GM04504 (cell line): ENCODE measurements at places on chromosomes 12 and 14.

- no peak for DNase-seq
Measured at GRCh38 chr12:99453836-99454538, 193.6 kb upstream of the GARIN6 start.

- DNase-seq, result no peak
Measured at GRCh38 chr12:59444932-59445331, 150.9 kb upstream of the SLC16A7 start.

GRCh38 chr12:113422030-113422885 is at the start of gene SDSL:
TSS of gene SDSL (plus strand) at chr12:113422380. CDS start at chr12:113427983, 5,603 bp downstream.
- peak; percentile 63 for DNase-seq

GRCh38 chr14:50040401-50040775 is 76.0 kb downstream of the VCPKMT start:
- peak; percentile 49 for DNase-seq

GRCh38 chr12:130555221-130555620 is 160.9 kb downstream of the RIMBP2 start:
- DNase-seq, result no peak

GRCh38 chr12:21324551-21324950 is 10.2 kb downstream of the SLCO1A2 start:
- no peak for DNase-seq

DNA sequence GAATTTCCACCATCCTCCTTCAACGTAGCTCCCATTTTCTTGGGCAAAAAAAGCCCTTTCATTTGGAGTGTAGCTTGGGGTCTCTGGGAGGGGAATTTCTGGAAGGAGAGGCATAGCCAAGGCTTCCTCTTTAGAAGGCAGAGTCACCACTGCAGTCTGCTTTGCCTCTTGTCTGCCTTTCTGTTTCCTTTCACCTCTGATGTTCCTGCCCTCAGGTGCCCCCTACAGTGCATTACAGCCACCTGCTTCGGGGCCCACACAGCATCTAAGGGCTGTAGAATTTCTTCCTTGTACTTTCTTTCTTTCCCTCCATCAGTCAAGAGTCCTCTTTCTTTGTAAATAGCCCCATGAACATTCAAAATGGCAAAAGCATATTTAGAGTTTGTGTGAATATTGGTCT is 1313.9 kb downstream of the TMEM121 start:
- DNase-seq, result no peak

DNA sequence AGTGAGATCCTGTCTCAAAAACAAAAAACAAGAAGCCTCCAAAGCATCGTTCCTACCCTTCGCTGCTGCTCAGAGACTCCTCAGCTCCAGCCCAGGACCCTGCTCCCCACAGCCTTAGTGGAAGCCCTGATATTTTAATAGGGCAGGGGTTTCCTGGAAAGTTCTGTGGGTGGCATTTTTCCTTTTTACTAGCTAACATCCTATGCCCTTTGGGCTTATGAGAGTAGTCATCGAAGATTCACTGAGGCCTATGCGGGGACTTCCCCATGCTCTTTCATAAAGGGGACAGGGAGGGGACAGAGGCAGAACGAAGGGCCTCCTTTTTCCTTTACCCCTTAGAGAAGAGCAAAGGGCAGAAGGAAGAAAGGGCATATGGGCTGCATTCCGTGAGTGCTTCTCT is 8.3 kb downstream of the LAG3 start:
- DNase-seq, result no peak

DNA sequence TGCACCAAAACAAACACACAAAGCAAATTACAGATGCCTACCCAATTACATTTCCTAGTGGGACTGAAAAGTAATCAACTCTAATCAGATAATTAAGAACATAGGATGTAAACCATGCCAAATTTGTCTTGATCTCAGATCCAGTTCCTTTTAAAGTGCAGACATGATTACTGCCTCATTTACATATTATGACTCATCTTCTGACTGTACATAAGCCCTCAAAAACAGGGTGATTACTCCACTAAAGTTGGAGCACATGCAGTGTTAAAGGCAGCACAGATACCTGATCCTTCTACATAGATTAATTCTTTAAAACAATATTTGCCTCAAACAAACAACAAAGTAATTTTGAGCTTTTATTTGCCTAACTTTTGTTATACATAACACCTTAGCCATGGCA is 337.2 kb downstream of the RPS29 start:
- DNase-seq, result no peak

DNA sequence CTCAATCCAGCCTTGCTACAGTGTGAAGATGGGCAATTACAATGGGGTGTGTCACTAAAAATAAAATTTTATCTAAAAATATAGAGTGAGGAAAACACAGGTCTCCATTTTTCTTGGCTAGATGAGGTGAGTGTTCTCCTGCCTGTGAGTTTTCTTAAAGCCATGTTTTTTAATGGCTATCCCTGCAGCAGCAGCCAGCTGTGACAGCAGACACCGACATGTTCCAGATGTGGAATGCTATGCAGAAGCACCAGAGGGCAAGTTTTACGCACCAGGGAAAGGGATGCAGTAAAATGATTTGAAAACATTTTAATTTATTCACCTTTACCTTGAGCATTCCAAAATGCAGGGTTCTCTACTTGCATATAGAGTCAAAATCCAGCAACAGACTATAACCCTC is 577.0 kb upstream of the STXBP6 start:
- no peak for DNase-seq
